ENCODE measurements at places on chromosomes 13 and 19.
A peak's percentile ranks its signal among the peaks of the same experiment; 100 is the strongest.

GRCh38 chr13:91313581-91313980 is 33.9 kb upstream of the MIR17HG start:
- no peak for DNase-seq

GRCh38 chr13:54210397-54211049 is 1181.9 kb downstream of the OLFM4 start:
- no peak for DNase-seq

DNA sequence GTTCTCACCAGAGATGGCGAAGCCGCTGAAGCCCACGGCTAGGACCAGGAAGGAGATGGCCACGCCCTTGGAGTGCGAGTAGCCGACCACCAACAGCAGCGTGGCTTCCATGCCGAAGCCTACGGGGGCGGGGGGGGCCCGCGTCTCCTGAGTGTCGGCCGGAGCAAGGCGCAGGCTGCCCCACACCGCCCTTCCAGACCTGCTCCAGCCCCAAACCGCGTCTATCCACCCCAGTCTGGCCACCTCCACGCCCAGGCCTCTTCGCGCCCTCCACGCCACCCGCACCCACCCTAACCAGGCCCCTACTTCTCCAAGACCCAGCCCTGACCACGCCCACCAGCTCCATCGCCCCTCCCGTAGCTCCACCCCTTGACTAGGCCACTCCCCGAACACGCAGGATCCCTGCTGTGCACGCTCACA is 6.2 kb downstream of the GFY start:
- no peak for DNase-seq

GRCh38 chr13:27927444-27928352 is 7.9 kb downstream of the PDX1 start:
- DNase-seq = no peak

- no peak for DNase-seq
Measured at GRCh38 chr13:100827489-100828176, 153.0 kb upstream of the TMTC4 start.

DNA sequence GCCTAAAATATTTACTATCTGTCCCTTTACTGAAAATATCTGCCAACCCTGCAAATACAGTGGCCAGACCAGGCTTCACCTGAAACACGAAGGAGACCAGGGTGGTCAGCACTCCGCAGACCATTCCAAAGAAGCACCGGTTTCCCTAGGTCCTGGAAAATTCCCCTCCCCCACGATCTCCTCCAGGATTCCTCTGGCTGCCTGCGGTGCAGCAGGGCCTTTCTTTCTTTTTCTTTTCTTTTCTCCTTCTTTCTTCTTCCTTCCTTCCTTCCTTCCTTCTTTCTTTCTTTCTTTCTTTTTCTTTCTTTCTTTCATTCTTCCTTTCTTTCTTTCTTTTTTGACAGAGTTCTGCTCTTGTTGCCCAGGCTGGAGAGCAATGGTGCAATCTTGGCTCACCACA is 152.7 kb downstream of the USP12 start:
- DNase-seq = no peak

GRCh38 chr13:26253262-26253786 is 605 bp upstream of the CDK8 start:
- no peak for DNase-seq

DNA sequence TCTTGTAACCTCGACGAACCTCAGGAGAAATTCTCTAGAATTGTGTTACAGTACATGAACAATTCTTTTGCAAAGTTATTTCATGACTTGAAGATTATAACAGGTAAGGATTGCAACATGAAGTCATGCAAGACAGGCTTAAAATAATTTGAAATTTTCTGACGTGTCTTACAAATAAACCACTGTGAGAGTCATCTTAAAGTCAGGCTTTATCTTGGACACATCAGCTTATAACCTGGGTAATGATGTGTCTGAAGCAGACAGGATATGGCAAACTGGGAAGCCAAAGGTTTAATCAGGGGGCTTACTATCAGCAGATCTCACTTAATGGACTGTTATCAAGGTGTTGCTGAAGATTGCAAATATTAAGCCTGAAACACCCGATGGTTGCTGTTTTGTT is 407.8 kb downstream of the KLF5 start:
- no peak for DNase-seq

- DNase-seq = no peak
Measured at GRCh38 chr13:51595416-51595815, 11.2 kb downstream of the WDFY2 start.

DNA sequence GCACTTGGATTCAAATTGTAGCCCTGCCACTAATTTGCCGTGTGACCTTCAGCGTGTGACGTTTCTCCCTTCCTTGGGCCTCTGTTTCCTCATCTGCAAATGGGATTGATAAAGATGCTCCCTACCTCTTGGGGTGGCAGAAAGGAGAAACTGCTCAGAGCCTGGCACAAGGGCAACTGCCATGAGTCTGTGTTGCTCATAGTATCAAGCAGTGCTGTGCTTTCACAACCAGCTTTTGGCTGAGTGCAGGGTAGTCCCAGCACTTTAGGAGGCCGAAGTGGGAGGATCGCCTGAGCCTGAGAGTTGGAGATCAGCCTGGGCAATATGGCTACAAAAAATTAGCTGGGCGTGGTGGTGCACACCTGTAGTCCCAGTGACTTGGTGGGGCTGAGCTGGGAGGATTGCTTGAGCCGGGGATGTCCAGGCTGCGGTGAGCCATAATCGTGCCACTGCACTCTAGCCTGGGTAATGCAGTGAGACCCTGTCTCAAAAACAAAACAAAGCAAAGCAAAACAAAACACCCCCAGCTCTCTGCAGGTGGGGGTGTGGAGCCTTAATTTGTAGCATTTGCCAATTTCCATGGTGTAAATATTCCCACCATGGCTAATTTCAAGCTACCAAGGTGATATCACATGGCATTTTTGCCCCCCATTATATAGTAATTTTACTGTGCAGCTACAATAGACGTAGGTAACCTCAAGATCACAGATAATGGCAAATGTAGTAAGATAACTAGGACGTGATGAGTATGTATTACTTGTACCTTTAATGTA is 1.6 kb upstream of the MARK4 start:
- DNase-seq = no peak

DNA sequence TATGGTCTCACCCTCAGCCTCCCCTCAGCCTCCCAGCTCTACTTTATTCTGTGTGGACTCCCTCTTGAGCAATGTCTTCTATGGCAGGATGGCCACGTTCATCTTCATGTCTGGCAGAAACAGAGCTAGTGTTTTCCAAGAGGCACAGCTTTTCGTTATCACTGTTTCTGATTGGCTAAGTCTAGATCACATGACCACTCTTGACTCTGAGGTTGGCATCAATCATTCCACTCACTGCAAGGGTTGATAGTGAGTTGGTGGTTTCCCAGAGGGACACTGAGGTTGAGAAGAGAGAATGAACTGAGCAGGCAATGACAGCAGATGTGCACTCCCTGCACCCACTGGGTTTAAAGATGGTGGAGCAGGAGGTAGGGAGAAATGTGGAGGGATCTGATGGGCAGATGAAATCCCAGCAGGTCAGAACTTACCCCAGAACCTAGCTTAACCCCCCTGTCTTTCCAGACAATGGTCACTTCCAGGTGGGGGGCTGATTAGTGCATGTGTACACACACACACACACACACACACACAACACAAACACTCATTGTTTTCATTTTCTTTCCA is 26.3 kb upstream of the UQCRFS1 start:
- DNase-seq = no peak

DNA sequence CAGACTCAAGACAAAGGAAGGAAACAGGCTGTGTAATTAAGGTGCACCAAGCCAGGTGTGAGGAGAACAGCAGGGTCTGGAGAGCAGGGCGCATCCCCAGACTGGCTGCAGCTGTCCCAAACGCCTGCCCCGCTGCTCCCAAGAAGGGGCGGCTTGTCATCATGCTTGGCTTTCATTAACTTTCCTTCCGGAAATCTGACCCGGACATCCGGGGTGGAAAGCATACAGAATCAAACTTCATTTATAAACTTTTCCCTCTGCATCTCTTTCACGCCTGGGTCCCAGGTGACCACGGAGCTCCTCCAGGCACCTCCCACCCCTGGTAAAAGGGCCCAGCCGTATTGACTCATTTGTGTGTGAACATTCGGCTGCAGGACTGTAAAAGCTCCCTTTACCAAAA is 31.7 kb downstream of the TSHZ3 start:
- no peak for DNase-seq

- DNase-seq = peak; percentile 69
Measured at GRCh38 chr13:71661921-71662320, 205.1 kb downstream of the DACH1 start.

- DNase-seq = no peak
Measured at GRCh38 chr13:40221460-40222201, 444.8 kb downstream of the FOXO1 start.

DNA sequence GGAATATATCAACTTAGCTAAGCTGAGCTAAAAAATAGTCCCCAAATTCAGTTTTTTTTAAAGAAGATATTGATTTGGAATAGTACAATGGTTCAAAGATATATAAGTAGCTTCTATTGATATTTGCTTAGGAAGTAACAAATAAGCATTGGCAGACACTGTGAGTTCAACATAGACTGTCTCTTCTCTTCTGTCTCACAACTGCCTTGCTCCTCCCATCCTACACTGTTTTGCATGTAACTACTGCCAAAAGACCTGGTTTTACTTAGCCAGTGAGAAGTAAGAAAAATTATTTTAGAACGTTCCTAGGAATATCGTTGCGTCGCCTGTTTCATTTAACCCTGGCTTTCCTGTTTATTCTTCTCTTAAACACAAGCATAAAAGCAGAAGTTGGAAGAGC is 859.0 kb upstream of the SPRY2 start:
- no peak for DNase-seq

- no peak for DNase-seq
Measured at GRCh38 chr19:39951686-39952085, 17.3 kb upstream of the FCGBP start.

DNA sequence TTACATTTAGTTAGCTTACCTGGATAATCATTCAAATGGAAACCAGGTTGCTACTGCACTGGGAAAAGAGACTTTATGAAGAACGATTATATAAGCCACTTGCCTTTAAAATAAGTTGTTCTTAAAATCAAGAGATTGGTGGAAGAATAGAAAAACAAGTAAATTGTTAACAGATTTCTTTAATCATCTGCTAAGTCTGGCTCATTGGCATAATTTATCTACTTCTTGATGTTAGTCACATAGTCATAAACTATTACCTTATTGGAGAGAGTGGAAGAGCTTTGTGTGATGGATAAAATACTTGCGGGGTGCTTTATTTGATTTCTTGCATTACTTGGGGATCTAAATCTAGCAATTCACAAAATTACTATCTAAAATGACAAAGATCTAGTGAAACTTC is 6.8 kb downstream of the LSM14A start:
- DNase-seq = no peak

- no peak for DNase-seq
Measured at GRCh38 chr19:40486017-40486416, 19.2 kb downstream of the SPTBN4 start.

DNA sequence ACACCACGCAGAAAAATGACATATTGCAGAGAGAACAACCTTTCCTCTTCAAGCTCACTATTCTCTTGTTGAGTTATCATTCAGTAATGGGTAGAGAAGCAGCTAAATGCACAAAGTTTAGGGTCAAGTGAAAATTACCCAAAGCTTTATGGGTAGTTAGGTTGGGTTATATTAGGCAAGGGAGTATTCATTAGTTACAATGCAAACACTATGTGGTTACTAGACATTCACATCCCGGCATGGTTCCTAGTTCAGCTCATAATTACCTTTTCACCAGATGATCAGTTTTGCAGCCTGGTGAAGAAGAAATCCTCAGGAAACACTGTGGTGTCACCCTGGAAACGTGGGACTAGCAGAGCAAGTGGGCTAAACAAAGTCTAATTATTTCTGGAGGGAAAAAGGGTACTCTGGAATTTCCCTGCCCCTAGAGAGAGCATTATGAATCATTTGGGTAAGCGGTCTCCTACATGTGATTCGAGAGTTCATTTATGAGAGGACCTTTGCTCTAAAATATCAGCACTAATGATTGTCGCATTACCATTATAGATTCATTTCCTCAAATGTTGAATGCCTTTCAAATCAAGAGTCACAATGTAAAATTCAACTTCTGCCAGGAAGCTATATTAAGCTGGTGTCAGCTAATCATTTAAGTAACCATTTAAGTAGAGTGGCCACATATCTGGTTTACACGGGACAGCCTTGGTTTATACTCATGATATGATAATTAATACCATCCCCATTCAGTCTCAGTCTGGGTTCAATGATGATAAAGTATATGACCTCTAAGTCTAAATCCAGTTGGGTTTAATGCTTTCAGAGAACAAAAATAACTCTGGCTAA is 1208.0 kb downstream of the DIAPH3 start:
- no peak for DNase-seq

DNA sequence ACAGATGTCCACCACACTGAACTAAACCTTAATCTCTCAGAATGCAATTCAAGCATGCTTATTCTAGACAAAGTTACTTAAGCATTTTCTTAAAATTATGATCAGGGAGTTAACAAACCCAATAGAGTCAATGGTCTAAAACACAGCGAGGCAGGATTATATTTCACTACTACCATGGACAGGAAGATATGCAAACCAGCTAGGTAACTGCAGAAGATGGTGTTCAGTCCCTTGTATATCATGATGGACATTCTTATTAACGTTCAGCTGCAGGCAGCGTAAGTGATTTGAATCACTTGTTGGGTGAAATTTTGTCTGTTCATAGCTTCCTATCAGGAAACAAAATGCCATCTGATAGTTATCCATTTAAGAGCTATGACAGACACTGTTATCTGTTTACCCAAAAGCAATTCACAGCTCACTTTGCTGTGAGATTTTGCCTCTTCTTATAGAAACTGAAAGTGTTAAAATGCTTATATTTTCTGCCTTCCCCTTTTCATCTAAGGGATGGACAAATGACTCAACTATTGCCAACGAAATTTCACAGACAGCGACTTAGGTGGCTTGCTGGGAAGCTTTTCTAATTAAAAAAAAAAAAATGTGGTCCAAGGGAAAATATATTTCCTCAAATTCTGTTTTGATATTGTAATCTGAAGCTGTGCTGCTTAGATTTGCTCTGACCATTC is 591.9 kb downstream of the DACH1 start:
- no peak for DNase-seq

DNA sequence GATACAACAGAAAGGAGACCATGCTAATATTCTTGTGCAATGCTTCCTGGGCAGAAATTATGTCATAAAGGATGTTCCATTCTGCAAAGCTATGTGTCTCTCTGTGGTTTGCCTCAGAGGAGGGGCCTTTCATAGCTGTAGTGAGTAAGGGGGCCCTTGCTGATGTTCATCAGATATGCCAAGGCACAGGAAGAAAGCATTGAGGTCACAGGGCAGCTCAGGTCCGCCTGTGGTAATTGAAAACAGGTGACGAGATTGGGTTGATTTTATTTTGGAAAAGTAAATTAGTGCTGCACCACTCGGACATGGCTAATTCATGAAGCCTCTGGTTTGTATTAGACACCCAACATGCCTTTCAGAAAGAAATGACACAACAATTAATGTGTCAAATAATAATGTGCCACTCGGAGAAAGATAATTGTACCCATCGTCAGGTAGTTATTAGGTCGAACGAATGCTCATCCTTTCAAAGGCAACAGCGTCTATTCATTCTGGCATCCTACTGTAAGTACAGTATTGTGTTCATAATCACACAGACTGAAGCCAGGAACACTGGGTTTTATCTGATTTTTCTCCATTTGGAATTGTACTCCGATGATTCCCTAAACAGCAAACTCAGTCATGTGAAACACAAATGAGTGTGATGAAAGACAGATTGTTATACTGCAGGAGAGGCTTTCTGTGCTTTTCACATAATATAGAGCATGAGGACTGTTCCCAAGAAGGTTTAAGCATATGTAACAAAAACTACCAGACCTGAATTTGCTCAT is 421.6 kb upstream of the KLF12 start:
- DNase-seq = no peak

GRCh38 chr19:15464394-15465385 is at the start of gene RASAL3:
TSS of gene RASAL3 (minus strand) at chr19:15464544. CDS start at chr19:15464358, 186 bp downstream.
- DNase-seq = no peak

- no peak for DNase-seq
Measured at GRCh38 chr13:24275041-24275440, 34.3 kb upstream of the C1QTNF9 start.

All from glomerular endothelial cell (primary cell).